Foreskin melanocyte (primary cell): ENCODE measurements at places on chromosomes 2 and 18.
A peak's percentile ranks its signal among the peaks of the same experiment; 100 is the strongest.

DNA sequence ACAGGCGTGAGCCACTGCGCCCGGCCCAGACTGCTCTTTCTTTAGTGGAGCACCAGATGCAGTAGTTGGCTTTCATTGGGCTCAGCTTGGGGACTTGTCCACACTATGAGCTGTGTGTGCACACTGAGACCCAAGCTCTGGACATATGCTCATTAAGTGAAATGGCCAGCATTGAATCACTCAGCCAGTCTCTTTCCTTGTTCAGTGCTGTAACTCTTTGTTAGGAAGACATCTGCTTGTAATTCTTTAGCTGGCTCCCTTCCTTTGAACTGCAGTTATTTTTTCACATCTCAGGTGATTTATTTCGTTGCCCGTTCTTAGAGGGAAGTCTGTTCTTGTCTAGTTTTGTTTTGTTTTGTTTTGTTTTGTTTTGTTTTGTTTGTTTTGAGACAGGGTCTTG lies 70.5 kb downstream of the CAB39 start:
- DNase-seq, result no peak

GRCh38 chr18:41391616-41392595 lies 563.1 kb upstream of the PIK3C3 start:
- no peak for DNase-seq

- DNase-seq, result no peak
These were observed 216.3 kb upstream of the ITGA4 start for GRCh38 chr2:181240844-181241243.

GRCh38 chr2:149017116-149017985 lies 21.1 kb upstream of the LYPD6B start:
- DNase-seq, result peak; percentile 51

DNA sequence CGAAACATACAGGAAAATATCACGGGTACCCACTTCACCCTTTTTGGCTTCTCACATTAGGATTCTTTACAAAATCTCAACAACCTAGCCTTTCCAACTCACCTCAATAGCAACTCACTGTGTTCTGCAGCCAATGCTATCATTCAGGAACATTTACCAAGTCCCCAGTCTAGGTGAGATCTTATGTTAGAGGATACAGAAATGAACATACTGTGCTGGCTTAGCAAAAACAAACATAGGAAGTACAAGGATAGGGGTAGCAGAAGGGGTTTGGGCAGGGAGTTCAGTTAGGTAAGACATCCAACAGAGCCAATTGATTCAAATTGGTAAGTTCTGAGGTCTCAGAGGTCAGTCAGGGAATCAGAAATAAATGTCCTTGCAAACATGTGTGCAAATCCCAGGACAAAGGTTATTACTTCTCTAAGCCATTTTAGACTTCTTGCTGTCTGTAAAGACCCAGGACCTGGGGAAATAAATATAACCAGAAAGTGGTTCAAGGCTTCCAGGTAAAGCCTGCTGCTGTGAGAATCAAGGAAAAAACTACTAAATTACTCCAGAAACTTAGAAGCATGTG lies 556.3 kb upstream of the CHAC2 start:
- DNase-seq, result no peak

GRCh38 chr2:95539836-95540235 lies 52.0 kb upstream of the TRIM43 start:
- DNase-seq, result no peak

GRCh38 chr2:158967114-158967730 lies 1.2 kb upstream of the TANC1 start:
- DNase-seq, result no peak

DNA sequence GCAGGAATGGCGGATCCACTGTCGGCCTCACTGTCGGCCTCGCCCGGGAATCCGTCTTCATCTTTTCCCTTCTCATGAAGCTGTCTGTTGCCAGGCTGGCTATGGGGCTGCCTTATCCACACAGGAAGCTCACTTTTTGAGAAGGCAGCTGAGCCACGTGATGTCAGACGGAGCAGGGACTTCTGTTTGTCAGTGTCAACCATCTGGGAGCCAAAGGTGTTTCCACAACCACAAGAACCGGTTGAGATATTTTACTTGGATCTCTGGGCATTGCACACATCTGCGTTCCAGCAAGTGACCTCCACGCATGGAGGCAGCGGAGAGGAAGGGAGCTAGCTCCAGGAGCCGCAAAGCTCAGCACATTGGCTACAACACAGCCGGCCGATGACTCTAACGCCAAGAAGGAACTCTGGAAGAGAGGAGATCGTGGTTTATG lies 27.4 kb upstream of the TAF1B start:
- DNase-seq, result no peak

DNA sequence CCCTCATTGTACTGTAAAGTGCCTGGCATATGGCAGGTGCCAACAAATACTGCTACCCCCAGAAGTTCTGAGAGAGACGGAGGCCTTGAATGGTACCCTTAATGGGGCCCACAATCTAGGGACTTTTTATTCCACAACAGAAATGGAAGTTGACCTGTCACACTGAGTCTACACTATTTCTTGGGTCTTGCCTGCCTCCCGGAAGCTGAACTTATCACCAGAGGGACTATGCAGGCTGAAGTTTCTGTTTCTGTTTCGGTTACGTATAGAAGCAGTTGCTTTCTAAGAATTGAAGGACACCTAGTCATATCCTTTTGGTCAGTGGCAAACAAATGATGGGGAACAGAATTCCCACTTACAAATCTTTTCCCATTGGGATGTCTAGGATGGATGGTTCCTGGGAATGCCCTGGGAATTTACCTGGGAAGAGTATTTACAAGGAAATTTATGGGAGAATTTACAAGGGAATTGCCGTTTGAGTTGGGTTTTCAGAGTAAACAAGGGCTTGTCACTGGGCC lies 74.2 kb downstream of the HS1BP3 start:
- DNase-seq, result no peak

GRCh38 chr2:120814352-120814751 lies 78.7 kb downstream of the GLI2 start:
- DNase-seq, result no peak

- DNase-seq, result no peak
These were observed 194.4 kb downstream of the ALK start for GRCh38 chr2:29726976-29727375.

- no peak for DNase-seq
These were observed 39.5 kb upstream of the ARL4C start for GRCh38 chr2:234536178-234536965.

- peak; percentile 70 for DNase-seq
These were observed 54.3 kb downstream of the CDK15 start for GRCh38 chr2:201860636-201861066.

GRCh38 chr2:32745191-32745590 lies 117.3 kb downstream of the TTC27 start:
- DNase-seq, result peak; percentile 18
